ENCODE measurements at places on chromosomes 3 and 15.

- DNase-seq = no peak
Observed at GRCh38 chr3:151327571-151328198, 1.7 kb downstream of the P2RY13 start.

DNA sequence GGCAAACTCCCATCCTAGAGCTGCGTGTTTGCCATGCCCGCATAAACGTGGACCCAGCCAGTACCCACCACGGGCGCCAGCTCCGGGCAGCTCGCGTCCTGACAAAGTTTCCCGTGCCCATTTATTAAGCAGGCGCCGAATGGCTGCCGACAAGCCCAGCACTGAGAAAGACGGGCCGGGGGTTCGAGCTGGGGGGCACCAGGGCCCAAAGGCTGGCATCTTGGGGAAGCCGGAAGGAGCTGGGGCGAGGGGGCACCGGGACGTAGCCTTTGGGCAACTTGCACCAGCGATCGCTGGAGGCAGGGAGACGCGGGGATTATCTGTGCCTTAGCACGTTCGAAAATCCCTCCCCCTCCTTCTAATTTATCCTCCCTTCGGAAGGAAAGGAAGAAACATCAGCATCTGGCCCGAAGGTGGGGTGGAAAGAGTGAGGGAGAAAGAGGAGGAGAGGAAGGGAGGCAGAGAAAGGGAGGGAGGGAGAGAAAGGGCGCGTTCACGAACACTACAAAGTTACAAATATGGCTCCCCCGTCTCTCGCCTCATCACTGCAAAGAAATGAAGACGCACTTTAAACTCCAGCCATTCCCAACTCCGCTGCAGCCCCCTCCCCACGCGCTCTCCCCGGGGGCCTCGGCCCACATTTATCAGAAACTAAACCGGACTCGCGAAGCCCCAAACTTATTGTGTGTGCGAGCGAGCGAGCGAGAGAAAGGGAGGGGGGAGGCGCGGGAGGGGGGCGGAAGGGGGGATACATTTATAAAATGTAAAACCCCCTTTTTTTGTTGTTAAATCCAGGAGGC lies 1.0 kb downstream of the ANP32A start:
- no peak for DNase-seq

GRCh38 chr3:134885877-134886621 lies 91.0 kb downstream of the EPHB1 start:
- no peak for DNase-seq

- DNase-seq = no peak
Observed at GRCh38 chr3:138359919-138360868, 11.8 kb downstream of the MRAS start.

DNA sequence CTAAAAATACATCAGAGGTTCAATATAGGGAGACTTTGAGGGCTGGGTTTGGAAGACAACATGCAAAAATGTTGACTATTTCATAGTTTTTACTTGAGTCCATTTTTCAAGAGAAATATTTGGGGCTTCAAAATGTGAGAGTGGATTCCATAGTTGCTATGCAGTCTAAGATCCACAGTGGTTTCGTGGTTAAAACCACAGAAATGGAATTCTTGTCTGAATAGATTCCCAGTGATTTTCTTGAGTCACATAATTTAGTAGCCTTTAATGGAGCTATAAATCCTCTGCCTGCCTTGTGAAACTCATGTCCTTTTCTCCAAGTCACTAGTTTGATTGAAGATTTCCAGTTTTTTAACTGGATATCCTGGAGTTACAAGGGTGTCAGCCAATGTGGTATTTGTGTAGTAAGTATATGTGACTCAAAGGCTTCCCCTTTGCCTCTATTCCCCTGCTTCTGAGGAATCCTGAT lies 94.7 kb upstream of the RBMS3 start:
- no peak for DNase-seq

DNA sequence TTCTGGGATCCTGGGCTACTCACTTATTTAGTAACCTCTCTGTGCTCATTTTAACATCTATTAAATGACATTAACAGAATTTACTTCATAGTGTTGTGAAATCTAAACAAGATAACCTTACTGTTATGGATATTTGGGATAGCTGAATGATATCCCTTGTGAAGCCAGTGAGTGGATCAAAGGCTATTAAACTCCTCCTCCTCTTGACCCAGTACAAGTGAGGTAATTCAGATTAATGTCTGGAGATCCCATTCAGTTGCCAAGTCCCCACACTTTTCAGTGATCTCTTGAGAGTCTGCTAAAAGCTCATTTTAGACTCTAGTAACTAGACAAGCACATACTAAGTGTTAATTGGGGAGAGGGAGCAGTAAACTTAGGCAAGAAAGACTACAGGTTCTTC lies 2.5 kb upstream of the ANKRD28 start:
- no peak for DNase-seq

GRCh38 chr3:9108876-9109567 lies 140.4 kb downstream of the SRGAP3 start:
- no peak for DNase-seq

DNA sequence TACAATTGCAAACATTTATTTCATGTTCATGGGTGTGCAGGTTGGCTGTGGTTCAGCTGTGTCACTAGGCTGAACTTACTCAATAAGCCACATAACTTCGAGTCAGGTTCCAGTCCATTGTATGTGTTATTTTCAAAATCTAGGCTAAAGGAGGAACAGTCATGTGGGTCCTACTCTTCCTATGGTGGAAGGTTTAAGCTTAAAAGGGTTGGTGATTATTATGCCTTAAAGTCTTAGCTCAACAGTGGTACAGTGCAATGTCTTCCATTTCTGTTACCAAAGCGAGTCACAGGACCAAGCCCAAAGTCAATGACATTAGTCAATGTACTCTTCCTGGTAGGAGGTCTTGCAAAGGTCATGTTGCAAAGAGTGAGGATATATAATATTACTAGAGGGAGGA lies 78.2 kb downstream of the ATG7 start:
- no peak for DNase-seq

Measured in stimulated activated CD8-positive, alpha-beta memory T cell treated with anti-CD3 and anti-CD28 coated beads, Interleukin-4, amount 100 ng/mL, for 4 hours (primary cell).